ENCODE measurements at places on chromosomes 5 and 9.

DNA sequence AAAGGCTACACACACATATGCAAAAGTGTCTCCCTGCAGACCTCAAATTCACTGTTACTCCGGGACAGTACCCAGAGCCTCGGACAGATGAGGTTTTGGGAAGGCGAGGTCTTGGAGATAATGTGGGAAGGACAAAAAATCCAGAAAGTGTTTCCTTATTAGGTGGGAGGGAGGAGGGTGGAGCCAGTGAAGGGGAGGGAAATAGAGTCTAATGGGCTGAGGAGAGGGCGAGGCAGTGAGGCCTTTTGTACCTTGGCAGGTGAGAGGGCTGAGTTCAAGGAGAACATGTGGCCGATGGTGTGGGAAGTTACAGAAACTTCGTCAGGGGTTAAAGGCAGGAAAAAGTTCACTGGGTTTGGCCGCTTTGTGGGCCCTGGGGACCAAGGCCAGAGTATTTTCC is 22.1 kb upstream of the TMEM174 start:
- no peak for DNase-seq

DNA sequence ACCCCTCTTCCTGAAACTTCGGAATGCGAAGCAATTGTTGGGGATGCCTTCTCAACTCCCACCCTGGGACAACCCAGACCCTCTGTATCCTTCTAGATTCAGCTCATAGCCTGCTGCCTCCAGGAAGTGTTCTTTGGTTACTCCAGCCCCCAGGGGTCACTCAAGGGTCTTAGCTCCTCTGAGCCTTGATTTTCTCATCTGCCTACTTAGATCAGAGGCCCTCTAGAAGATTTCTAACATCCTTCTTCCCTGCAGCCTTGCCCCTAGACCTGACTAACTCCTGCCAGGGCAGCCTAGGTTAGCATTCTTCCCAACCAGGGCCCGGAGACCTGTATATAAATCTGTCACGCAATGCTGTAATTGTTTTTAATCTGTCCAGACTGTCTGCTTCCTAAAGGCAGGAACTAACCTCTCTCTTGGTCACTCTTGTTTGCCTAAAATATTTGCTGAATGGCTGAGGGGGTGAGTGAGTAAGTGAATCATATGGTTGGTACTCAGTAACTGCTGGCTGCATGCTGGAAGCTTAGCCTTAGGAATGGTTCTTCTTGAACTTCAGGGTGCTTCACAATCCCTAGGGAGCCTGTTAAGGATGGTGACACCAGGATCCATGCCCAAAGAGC is 8.2 kb downstream of the GALNT10 start:
- DNase-seq = no peak

- no peak for DNase-seq
Observed at GRCh38 chr9:18190671-18191374, 283.1 kb upstream of the ADAMTSL1 start.

DNA sequence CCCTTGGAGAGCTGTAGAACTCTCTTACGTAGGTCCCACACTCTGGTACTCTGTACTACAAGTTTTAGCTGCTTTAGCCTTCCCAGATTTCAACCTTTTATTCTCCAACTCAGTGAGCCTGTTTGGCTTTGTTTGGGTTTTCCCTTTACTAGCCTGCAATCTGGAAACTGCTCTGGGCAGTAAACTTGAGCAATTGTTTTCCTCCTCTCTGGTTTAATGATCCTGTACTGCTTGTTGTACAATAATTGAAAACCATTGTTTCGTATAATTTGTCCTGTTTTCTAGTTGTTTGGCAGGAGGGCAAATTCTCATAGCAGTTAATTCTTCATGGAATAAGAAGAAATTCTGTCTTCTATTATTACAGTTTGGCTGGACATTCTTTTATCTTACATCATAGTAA is 62.8 kb upstream of the TLX3 start:
- DNase-seq = no peak

DNA sequence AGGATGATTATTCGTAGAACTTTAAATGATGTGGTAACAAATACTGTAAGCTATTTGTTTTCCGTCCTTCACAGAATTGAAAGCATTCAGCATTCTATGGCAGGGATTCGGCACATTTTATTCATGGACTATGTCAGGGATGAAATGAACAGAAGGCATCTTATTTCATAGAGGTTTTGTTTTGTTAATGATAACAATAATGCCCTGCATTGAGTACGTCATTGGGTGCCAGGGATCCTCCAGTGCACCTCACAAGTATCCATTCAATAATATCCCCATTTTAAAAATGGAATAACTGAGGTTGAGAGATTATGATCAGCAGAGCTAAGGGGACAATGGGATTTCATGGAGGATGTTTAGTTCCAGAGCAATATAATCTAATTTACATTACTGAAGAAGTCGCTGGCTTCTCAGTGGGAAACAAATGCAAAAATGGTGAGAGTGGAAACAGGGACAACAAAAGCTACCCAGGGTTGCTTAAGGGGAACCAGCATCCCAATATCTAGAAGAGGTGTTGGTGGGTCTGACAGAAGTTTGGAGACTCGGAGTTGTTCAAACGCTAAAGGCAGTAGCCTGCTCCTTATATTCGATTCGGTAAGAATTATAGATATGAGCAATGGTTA is 985.7 kb upstream of the WWC1 start:
- DNase-seq = no peak

GRCh38 chr9:21853414-21853813 is 51.0 kb downstream of the MTAP start:
- DNase-seq = no peak

- DNase-seq = no peak
Observed at GRCh38 chr5:141001446-141001843, 35.2 kb downstream of the PCDHAC2 start.

DNA sequence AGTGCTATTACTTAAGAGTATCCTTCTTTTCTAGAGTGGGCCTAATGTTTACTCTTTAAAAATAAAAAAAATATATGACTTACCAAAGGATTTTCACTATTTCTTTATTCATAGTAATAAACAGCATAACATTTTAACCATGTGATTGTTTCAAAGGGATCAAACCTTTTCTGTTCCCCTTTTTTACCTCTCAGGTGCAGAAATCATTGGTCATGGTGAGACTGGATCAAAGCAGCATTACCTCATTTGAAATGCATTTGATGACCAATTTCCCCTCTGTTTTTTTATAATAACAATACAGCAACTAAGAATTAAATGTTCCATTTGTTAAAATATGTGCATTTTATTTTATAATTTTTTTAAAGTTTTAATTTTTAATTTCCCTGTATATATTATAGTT is 598.0 kb upstream of the RGMB start:
- DNase-seq = no peak
